Kasumi-1 (cell line): ENCODE measurements at places on chromosomes 1 and 21.

DNA sequence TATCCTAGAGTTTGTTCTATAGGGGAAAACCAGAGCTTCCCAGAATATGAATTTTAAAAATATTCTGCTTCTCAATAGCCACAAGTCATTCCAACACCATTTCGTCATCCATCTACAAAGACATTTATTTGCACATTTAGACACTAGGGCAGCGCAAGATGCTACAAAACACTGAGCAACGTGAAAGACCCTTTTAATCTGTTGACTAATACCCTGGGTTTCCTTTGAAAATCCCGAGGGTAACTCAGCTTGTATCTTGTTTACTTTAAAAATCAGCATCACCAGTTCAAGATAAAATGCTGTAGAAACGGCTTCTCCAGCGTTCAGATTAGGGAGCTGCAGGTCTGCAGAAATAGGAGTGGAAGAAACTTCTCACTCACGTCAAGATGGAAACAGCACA lies 13.5 kb downstream of the PDPN start:
- no peak for DNase-seq

DNA sequence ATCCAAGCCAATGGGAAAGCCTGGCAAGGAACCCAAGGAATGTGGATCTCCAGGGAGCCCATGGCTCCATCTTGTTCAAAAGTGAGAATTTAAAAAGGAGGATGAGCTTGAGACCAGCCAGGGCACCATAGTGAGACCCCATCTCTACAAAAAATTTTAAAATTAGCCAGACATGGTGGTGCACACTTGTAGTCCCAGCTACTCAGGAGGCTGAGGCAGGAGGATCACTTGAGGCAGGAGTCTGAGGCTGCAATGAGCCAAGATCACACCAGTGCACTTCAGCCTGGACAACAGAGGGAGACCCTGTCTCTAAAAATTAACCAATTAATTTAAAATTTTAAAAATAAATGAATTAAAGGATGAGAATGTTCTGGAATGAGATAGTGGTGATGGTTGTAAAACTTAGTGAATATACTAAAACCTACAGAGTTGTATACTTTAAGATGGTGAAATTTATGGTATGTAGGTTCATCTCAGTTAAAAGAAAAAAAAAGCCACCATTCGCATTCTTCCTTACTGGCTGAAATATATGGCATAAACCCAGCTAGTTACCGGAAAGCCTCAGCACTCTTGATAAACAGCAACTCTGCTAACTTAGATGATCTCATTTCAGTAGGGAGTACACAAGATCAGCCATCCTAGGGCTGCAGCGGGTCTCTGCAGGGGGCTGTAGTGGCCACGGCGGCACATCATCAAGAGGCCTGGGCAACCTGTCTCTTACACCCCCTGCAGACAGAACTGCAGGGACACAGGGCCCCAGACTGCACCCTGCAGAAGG lies 48.3 kb upstream of the H6PD start:
- no peak for DNase-seq

DNA sequence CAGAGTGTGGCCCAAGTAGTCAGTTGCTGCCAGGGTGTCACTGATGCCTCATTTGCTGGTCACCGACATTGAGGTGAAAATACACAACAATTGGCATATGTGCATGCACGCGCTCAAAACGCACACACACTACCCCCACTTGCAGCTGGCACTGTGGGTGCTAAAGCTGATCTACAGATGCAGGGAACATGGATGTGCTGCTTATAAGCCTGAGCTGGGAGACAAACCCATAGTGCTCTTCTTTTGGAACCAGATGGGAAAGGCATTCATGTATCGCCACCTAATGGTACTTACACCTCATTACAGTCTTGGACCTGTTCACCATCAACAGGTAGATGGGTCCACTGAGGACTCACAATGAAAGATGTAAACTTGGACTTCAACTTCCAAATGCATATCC lies 70.3 kb upstream of the CAMK1G start:
- DNase-seq = peak; percentile 26

GRCh38 chr1:91540910-91541309 lies 40.3 kb downstream of the CDC7 start:
- no peak for DNase-seq

- DNase-seq = no peak
Measured at GRCh38 chr1:47215713-47216112, 16.3 kb downstream of the TAL1 start.

DNA sequence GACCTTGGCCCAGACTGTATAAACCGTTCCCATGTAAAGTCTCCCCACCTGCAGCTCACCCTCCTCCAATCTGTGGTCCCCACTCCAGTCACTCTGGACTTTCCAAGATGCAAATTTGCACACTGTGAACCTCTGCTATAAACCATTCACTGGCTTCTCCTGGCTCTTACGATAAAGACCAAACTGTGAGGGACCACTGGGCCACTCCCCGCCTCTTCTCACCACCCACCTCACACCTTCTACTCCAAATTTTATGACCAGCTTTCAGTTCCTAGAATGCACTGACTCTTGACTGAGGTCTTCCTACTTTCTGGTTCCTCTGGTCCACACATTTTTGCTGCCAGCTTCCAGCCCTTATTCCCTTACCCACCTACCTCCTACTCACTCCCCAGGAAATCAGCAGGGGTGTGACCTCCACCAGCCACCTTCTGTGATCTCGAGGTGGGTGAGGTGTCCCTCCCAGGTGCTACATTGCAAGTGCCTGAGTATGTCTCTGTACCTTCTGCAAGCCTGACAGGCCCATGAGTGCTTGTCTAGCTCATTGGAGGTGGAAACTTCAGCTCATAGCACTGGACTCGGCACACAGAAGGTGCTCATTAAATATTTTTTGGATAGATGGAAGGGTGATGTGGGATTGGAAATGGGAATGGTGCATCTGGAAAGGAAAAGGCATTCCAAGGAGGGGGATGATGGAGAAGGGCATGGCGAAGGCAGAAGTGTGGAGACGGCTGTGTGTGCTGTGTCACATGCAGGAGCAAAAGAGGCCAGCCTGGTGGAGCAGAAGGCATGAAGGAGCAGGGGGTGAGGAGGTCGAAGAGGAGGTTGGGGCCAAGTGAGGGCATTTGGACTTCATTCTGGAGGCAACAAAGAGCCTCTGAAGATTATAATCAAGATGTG lies 15.6 kb upstream of the CSF1 start:
- no peak for DNase-seq

DNA sequence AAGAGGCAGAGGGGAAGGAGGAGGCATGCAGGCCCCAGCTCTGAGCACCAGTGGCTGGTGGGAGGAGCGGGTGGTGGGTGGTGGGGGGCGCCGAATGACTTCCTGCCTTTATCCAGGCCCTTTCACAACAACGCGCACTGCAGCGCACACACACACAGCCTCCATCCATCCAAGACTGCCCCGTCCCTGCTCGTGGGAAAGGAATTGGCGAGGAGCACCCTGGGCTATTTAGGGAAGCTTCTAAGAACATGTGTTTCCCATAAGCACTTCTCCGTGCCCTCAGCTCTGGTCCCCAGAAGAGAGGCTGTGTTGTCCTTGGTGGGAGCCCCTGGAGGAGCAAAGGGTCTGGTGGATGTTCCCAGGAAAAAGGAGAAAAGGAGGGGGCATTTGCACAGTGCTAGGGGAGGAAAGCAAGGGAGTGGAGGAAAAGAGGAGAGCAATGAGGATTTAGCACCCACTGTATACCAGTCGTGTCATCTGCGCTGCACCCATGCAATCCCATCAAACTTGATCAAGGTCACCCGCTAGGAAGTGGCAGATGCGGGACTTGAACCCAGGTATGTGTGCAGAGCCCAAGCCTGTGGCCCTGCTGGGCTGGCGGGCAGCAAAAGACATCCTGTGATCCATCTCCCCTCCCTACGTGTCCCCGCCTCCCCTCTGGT lies 28.1 kb downstream of the EPHA2 start:
- no peak for DNase-seq

DNA sequence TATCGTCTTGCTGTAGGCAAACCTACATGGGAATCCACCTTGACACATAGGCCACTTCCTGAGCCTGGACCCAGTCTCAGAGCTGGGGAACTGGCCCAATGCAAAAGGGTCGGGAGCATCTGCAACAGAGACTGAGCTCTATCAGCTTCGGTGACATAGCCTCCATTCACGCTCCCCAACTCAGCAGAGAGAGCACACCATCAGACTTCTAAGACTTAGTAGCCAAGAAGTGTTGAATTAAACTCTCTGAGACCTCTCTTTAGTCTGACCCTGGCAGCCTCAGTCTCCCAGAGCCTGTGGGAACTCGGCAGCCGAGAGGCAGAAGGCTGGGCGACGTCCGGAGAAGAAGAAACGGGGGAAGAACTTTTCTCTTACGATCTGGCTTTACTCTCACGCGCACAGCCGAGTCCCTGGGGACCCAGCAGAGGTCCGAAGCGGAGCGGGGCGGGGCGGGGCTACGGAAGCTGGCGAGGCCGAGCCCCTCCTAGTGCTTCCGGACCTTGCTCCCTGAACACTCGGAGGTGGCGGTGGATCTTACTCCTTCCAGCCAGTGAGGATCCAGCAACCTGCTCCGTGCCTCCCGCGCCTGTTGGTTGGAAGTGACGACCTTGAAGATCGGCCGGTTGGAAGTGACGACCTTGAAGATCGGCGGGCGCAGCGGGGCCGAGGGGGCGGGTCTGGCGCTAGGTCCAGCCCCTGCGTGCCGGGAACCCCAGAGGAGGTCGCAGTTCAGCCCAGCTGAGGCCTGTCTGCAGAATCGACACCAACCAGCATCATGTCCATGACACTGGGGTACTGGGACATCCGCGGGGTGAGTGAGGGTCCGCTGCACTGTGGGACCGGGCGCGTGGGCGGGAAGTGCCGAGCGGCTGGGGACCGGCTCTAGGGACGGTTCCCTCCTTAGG lies at the start of gene GSTM4:
Gene GSTM4 (plus strand): TSS at position 485 of the 905 bp plus-strand sequence. CDS start 291 bp downstream, at position 776.
- no peak for DNase-seq

DNA sequence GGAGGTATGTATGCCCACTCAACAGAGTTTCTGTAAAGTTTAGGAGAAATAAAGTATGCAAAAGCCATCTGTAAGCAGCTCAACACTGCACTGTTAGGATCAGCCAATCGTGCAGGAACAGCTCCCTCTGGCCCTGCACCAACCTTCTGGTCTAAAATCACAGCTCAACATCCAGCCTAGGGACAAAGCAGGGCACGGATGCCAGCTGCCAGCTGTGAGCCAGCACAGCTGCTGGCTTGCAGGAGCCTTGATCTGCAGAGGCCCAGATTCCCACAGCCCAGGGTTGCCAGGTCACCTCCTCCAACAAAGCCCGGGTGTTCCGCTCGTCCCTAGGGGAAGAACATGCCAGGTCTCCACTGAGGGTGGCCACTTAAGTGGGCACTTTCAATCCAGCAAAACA lies 8.6 kb downstream of the ACOT7 start:
- DNase-seq = no peak

DNA sequence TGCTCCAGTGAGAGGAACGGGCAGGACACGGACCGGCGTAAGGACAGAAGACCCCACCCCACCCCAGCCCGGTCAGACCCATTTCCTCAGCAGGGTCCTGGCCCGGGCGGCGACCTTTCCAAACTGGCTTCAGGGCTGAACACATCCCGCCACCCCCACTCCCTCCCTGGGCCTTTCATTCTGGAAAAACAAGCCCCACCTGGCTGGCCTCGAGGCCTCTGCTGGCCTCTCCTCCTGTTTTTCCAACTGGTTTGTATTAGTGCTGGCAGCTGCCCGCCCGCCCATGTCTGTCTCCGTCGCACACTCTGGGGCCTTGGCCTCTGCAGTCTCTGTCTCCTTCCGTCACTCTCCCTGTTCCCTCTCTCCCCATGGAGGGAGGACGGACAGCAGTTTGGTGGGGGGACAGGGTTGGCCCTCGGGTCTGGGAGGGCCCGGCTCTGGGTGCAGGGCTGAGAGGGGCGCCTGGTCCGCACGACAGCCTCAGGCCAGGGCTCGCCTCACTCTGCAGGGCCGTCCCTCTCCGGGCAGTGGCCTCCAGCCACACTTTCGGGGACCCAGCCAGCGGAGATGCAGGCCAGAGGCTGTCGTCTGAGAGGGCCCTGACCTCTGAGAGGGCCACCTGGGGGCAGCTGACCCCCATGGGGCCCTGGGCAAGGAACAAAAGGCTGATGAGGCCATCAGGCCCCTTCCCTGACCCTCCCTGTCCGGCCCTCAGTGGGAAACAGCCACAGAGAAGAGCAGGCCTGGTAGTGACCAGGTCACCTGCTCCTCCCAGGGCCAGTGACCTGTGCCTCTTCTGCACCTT lies 1.5 kb upstream of the MXRA8 start:
- DNase-seq = no peak

DNA sequence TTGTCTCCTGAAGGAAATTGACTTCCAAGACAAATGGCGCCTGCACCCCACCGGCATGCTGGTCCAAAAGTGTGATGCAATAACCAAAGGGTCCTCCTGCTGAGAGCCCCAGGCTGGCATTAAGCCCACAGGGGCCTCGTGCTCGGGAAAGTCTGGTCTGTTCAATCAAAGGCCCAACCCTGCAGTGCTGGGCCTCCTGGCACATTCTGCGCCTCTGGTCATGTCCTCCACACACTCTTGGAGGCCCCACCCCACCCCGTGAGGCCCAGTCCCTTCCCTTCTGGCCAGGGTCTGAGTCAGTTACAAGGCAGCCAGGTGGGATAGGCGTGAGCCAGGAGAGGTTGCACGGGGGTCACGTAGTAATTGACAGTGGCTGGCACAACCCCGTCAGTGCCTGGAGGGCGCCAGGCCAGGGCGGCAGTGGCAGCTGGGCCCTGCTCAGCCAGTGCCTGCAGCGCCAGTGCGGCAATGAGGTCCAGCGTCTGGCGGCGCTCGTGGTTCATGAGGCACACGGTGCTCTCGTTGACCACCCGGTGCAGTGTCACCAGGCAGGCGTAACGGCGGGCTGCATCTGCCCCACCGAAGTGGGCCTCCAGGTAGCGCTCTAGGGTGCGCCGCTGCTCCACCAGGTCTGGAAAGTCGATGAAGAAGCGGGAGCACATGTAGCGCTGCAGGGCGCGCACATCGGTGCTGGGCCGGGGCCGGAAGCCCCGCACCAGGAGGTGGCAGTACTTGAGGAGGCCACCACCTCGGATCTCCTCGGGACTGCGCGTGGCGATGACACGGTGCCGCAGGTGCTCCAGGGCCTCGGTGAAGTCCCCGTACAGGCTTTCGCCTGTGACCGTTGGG lies 6.8 kb downstream of the TENT5B start:
- no peak for DNase-seq

DNA sequence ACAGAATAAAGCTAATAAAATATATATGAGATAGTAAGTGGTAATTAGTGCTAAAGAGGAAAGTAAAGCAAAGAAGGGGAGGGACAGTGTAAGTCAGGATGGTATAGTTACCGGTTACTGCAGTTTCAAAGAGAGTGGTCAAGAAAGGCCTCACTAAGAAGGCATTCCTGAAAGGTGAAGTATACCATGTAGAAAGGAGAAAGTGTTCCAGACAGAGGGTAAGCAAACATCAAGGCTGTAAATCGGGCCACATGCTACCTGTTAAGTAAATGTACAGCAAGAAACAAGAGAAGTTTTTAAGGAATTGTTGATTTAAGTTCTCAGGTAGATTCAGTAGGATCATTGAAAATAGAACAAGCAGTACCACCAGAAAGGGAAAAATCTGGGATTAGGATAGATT lies 9.7 kb downstream of the DESI2 start:
- no peak for DNase-seq
